ENCODE measurements at places on chromosomes 2 and 18.

DNA sequence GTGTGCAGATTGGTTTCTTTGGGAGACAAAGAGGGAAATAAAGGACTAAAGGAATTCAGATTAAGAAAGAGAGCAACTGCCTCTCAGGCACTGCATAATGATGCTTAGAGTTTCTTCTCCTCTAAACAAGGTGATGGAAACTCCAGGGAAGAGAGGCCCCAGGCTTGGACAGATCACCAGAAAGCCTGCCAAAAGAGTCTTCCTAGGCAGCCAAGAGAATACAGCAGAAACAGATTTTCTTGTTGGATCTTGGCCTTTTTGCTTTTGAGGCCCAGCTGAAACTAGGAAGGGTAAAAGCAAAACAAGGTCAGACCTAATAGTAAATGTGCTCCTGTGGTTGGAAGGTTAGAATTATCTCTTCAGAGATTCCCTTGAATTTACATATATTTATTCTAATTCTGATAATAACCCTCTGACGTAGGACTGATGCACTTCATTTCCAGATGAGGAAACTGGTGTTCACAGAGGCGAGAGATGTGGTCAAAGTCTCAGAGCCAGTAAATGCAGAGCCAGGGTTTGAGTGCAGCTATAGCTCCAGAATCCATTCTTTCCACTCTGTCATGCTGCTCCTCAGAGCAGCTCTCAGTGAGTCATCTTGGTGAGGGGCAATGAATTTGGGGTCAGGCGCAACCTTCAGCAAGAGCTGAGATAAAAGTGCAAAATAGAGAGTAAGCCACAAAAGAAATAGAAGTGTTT is 142.3 kb upstream of the FBXO11 start:
- no peak for DNase-seq

DNA sequence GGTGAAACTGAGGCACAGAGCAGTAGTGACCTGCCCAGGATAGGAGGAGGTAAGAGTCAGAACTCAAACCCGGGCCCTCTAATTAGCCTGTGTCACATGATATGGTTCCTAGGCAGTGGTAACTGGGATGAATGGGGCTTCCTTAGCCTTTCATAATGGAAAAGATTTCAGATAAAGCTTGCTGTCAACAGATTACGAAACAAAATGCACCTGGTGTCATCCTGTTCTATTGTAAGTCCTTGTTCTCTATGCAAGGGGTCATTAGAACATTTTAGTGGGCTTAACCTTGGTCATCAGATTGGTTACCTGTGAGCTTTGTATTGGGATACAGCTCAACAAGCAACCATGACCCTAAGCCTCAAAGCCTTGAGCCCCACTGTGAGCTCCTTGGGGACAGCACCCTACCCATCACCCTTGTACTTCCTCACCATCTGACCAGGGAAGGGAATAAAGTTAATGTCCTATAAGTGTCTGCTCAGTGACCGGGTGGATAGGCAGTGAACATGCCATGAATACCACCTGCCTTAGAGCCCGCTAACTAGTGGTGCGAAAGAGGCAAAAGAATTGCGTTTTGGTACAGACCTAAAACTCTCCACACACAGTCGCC is 70.3 kb upstream of the RMDN2 start:
- no peak for DNase-seq

GRCh38 chr2:134011936-134012586 is 241.8 kb upstream of the MGAT5 start:
- no peak for DNase-seq

DNA sequence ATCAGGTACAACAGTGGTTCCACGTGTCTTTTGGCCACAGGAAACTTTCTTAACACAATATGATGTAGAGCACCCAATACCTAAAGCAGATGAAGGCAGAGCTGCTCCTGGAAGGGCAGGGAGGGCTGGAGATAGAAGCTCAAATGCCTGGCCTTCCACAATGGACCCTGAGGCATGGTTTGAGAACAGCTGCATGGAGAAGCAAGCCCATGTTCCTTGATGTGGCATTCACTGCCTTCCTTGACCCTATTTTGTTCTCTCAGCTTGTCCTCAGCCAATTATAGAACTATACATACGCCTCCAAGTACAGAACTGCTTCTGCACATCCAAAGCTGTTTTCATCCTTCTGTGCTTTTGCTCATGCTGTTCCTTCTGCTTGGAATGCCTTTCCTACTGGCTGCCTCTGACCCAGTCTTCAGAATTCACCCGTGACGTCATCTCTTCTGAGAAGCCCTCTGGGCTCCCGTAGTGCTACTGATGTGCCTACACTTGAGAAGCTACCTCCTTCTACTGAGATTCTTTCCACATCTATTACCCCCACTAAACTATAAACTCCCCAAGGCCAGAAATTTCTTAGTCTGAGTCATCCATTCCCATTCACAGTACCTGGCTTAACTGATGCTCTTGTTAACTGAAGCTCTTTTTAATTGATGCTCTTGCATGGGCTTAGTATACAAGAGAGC is 69.9 kb downstream of the CHRNA1 start:
- DNase-seq, result no peak

DNA sequence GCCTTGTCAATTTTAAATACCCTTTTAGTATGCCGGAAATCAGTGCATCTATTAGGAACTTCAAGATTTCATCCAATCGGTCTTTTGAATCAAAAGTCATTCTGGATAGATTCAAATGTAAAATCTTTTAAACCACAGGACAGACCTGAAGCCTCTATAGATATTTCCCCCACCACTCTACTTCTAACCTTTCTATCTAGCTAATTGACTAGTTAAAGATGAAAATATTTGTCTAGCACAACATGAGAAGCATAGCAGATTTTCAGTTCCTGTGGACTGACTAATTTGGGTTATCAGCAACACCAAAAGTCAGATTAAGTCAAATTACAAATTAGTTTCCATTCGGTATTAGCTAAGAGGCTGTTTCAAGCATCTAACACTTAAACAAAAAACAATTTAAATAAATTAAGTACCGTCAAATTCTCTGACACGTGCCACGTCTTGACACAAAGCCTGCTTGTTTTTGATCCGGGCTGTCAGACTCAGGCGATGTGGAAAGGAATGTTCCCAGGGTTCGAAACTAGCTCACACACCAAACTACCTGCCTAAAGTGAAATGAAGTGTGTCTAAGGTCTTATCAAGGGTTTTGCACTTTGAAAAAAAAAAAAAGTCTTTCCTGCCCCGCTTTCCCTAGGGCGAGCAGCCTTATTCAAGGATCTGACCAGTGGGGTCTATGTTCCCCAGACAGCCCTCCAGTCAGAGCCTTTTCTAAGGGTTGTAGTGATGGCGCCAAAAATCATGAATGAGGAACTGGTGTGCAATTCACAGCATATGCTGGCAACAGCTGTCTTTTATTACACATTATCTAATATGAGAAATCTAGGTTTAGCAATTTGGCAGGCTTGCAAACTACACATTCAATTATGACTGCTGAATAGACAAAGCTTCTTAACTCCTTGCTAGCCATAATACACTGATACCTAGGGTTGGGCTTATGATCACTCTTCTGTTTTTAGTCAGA is 4.7 kb downstream of the CYTIP start:
- DNase-seq, result no peak

DNA sequence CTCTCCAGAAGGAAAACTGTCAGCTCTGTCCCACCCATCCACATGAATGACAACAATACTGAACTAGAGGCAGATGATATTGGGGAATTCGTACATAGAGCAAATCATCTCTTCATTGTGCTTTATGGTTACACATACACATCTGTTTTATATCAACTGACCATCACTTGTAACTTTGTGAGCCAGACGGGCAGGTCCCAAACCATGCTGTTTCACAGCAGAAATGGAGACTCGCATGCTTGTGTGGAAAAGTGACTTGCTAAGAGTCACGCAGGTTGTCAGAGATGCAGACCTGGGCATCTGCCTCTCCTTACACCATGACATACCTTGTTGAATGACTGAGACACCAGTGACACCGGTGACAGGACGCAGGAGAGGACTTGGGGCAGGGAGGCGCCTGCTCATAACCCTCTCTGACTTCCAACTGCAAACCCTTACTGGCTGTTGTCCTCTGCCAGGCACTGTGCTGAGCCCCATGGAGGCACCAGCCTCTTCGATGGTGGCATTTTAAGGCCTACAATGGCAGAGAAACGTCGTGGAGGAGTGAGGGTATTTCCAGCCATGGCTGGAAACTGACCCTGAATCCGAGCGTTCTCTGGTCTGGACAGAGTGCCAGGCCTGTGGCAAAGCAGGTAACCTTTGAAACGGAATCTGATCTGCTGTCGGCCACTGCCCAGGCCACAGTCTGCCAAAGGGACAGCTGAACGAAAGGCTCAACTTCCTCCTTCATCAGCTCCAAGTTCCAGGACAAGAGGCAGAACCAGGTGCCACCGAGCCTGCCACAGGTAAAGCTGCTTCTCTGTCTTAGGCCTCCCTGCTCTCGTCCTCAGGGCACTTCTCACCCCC is 26.9 kb upstream of the ROCK2 start:
- no peak for DNase-seq

DNA sequence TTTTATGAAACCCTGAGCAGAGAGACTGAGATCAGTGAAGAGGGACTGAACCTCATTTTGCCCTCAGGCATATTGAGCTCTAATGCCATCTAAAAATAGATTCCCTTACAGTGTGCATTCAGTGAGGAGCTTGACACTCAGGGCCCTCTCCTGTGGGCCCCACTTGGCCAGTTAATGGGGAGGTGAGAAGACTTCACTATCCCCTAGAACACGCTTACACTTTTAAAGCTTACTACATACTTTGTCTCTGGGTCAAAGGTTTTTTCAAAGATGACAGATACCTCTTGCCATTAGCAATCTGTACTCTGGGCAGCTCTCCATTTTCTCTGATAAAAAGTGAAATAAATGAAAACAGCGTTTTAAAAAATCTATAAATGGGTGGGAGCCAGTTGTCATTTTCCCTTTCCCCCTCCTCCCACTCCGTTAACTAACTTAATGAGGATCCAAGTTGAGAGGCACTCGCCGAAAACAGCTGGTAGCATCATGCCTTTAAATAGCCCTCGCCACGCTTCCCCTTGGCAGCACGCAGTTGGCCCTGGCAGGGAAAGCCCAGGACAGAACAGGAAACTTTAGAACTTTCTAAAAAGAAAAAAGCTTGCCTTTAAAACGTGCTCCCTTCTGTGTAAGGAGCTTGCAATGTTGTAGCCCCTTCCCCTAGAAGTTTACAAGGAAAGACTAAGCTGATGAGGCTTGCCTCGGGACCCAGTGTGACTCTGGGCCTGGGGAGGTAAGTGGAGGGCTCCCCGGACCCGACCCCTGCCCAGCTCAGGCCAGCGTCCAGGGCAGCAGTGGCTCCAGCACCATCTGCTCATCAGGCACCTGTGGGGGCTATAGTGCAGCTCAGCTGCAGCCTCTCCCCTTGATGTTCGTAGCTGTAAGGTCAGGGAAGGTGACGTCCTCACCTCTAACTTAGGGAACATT is 58.8 kb upstream of the FOSL2 start:
- no peak for DNase-seq

DNA sequence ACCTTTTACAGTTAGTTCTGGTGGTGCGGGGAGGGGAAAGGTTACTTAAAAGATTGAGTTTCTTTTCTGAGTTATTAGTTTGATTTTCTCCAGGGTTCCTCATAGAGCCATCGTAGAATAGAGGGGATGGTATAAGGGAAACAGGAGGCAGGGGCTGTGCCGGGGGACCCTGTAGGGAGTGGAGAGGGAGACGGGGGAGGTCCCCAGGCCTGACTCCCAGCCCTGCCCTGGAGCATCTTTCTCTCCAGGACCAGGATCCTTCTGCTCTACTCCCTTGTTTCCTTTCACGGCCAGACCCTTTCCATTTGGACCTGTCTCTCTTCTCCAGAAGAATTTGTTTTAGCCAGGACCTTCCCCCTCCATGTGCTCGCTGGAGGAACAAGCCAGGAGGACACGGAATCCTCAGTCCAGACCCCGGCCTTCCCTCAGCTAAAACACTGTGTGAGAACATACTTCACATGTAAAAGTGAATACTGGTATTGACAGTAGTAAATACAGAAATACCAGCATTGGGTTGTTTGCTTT is 35.4 kb downstream of the DGKD start:
- no peak for DNase-seq

GRCh38 chr2:182115258-182115657 is 129.6 kb downstream of the PPP1R1C start:
- DNase-seq, result no peak

- no peak for DNase-seq
Observed at GRCh38 chr18:47984991-47985390, 54.5 kb upstream of the SMAD2 start.

DNA sequence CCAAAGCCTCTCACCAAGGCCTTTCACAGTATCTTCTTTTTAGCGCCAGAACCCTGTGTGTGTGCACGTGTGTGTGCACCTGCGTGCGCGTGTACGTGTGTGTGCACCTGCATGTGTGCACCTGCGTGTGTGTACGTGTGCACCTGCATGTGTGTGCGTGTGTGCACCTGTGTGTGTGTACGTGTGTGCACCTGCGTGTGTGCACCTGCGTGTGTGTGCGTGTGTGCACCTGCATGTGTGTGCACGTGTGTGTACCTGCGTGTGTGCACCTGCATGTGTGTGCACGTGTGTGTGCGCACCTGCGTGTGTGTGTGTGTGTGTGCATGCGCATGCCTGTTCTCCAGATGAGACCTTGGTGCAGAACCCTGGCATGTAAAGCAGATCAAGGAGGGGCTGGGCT is 131.4 kb upstream of the HDAC4 start:
- no peak for DNase-seq

- DNase-seq, result no peak
Observed at GRCh38 chr2:54704688-54705605, 18.5 kb upstream of the EML6 start.

DNA sequence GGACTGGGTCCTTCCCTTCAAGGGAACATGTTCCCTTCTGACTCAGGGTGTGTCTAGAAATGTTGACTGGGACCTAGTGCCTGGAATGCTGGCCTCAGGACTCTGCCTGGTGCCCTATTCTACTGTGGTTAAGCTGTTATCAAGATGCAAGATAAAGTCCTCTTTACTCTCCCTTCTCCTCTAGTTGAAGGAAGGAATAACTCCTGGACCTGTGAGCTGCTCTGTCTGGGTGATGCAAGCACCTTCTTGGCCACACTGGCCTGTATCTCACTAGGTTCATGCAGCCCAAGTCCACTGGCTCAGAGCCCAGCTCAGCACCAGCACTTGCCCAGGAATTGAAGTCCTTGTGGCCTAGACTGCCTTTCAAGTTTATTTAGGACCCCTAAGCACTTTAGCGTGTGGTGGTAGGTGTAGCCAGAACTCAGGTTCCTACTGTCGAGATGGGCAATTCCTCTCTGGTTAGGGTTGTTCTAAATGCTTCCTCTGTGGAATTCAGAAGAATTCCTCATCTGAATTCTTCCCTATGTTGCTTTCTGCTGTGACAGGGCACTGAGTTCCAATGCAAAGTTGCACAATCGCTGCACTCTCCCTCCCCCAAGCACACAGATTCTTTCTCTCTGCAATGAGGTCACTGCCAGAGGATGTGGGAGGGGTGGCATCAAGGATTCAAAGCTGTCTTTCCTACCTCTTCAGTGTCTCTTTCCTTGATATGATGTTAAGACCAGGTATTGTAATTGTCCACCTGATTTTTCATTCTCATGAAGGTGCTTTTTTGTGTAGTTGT is 54.7 kb downstream of the VWC2L start:
- DNase-seq, result no peak

DNA sequence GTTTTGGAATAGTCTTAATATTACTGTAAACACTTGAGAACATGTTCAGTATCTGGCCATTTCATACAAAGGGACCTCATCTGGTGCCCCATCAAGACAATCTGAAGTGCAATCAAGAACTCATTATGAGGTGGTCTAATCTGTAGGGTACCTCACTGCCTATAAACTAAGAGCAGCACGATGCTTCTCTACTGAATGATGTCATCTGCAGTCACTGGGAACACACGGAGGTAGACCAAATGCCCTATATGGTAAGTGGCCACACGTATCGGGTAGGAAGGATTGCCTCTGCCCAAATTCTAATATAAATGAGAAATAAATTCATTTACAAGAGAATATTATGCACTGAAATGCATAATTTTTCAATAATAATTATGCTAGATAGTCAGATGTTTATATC is 90.4 kb downstream of the SLC8A1 start:
- no peak for DNase-seq

Data from activated T-cell treated with anti-CD3 and anti-CD28 coated beads, Interleukin-2, amount 50 U/mL, for 48 hours (primary cell).